NCI-H2029 (cell line): ENCODE measurements at places on chromosomes 5 and 9.

- DNase-seq, result no peak
These were observed 40.4 kb downstream of the LPAR1 start for GRCh38 chr9:110997847-110998246.

GRCh38 chr5:15634591-15635288, 134.8 kb downstream of the FBXL7 start:
- DNase-seq, result no peak

- peak; percentile 50 for DNase-seq
These were observed 138.4 kb downstream of the LHFPL2 start for GRCh38 chr5:78509884-78510769.

- no peak for DNase-seq
These were observed 39.6 kb upstream of the CEP78 start for GRCh38 chr9:78196258-78196657.

DNA sequence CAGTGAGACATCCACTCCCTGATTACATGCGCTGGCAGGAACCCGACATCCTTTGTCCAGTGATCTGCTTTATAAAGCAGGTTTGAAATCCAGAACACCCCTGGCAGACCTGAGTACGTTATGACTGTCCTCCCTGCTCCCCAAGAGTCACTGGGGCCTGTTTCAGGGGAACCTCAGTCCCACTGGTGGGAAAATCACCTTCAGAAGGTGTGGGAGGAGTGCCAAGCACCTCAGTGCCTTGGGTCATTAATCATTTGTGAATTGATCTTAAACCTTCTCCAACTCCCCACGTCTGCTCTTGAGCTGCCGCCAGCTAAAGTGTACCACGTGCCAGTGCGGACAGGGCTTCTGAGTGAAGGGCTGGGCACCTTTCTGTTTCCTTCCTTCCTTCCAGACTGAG, 16.2 kb downstream of the SLC6A3 start:
- DNase-seq, result no peak

DNA sequence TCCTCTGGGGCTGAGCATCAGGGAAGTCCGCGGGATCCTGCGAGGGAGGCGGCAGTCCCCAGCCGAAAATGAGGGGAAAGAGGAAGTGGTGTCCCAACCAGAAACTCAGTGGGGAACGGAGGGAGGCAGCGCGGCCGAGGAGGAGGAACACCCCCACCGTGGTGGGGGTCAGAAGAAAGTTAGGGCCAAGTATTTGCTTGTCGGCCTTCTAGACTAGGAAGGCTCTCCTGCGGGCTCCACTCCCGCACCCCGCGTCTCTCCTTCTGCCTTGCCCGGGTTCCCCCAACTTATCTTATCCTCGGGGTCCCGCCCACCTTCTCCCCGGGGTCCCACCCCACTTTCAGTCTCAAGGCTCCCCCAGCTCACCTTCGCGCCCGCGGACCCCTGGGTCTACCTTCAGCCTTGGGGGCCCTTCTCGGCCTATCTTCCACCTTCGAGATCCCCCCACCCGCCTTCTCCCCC, 557 bp upstream of the PHF2 start:
- no peak for DNase-seq
